ENCODE measurements at places on chromosomes 4 and X.
A peak's percentile ranks its signal among the peaks of the same experiment; 100 is the strongest.

- no peak for DNase-seq
These were observed 78.7 kb upstream of the ZNF518B start for GRCh38 chr4:10535912-10536311.

- DNase-seq: peak; percentile 7
These were observed 508.5 kb downstream of the MID1IP1 start for GRCh38 chrX:39309721-39310152.

GRCh38 chrX:131262738-131263679, 26.1 kb downstream of the IGSF1 start:
- DNase-seq: no peak

- DNase-seq: peak; percentile 27
These were observed 71.3 kb upstream of the PDHA1 start for GRCh38 chrX:19272452-19272851.

DNA sequence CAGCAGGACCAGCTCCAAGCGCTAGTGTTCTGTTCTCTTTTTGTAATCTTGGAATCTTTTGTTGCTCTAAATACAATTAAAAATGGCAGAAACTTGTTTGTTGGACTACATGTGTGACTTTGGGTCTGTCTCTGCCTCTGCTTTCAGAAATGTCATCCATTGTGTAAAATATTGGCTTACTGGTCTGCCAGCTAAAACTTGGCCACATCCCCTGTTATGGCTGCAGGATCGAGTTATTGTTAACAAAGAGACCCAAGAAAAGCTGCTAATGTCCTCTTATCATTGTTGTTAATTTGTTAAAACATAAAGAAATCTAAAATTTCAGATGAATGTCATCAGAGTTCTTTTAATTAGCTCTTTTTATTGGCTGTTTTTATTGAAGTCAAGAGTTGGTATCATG, 186.5 kb downstream of the AR start:
- no peak for DNase-seq

DNA sequence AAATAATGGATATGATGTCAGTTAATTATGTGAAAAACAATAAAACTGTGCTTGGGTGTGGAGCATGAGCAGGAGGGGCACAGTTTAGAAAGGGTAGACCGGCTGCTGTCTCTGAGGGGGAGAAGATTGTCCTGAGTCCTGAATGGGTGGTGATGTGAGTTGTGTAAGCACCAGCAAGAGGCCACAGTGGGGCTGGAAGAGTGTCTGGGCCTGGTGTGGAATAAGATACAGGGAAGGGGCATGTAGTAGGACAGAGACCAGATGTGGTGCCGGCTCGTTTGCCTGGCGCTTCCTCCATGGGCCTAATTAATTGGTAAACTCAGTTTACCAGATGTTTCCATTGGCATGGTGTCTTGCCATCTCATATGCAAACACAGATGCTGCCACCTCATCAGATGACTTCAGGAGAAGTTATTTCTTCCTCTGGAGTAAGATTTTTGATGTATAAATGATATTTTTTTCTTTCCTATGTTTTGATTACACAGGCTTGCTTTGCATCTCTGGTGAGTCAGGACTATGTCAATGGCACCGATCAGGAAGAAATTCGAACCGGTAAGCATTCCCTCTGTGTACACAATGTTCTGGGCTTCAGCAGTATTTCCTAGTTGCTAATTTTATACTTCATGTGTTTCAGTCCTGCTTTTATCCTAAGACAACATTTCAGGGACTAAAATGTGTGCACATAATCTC, 5.1 kb downstream of the MED28 start:
- peak; percentile 36 for DNase-seq

- no peak for DNase-seq
These were observed 34.5 kb upstream of the MAP3K15 start for GRCh38 chrX:19549838-19550237.

DNA sequence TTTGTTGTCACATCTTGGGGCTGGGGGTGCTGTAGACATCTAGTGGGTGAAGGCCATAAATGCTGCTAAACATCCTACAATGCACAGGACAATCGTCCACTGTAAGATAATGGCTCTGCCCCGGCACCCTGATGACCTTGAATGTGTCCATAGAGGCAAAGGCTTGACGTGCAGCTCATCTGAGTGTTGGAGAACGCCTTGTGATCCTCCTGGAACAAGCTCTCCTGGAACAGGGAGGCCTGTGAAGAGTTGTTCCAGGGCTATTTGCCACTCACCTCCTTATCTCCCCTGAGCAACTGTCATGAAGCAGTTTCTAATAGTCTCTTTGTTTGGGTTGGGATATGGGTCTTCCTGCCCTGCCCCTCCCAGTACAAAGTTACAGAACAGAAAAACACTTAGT, 15.2 kb upstream of the PCYT1B start:
- no peak for DNase-seq

- DNase-seq: no peak
These were observed 45.0 kb upstream of the STOX2 start for GRCh38 chr4:183860119-183860518.

- no peak for DNase-seq
These were observed 1664.3 kb downstream of the C4orf33 start for GRCh38 chr4:130760246-130760645.

GRCh38 chrX:128883650-128884049, 639.6 kb downstream of the SMARCA1 start:
- DNase-seq: no peak

DNA sequence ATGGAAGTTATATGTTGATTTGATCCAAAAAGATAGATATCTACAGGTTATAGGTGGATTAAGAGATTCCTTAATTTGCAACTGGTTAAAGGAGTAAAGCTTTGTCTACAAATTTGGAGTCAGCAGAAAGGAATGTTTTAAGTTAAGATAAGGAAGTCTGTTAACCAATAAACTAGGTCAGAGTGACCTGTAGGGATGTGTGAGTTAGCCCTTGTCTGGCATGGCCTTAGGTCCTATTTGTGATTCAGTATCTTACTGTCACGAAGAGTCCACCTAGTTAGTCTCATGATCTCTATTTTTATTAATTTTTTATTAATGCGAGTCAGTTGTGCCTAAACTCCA, 230.8 kb downstream of the INPP4B start:
- peak; percentile 46 for DNase-seq

- no peak for DNase-seq
These were observed 71.8 kb upstream of the MAPK10 start for GRCh38 chr4:86431543-86432116.

DNA sequence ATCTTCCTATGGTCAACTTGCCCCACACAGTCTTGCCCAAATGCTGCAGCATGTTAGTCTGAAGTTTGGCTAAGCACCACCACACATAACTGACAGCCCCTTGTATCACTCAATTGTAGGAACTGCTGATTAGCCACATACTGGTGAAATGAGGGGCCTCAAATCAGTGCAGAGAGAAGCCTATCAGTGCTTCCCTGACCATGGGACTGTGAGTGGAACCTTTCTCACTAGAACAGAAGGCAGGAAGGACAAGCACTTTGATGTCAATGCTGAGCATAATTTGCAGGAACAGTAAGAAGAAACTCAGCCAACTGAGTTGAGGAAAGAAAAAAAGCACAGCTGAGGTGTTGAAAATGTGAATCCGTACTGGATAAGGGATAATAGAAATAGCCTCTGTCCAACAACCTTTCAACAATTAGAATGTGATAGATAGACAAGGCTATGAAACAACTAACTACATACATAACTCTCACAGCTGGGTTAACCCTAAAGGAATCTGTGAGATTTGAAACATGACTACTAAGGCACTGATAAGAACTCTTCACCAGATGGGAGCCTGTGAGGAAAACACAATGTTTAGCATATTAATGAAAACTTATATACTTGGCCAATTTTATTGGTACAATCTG, 136.6 kb upstream of the SH3RF1 start:
- DNase-seq: no peak

GRCh38 chr4:76615999-76616398, 181.0 kb downstream of the SHROOM3 start:
- DNase-seq: no peak

DNA sequence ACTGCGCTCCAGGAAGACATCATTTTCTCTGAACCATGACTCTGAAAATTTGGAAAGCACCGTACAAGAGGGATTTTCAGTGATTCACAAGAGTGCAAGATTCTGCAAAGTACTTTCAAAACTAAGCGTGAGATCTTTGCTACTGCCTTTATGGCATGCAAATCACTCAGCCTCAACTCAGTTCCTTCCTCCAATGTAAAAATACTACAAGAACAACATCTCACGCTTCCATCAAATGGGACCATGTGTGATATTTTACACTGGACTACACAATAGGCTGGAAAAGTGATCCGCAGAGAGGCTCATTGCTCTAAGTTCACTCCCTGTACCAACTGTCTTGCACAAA, 674 bp upstream of the IL15 start:
- no peak for DNase-seq

- DNase-seq: peak; percentile 7
These were observed 220.5 kb upstream of the RPS6KA3 start for GRCh38 chrX:20487227-20487626.

- DNase-seq: peak; percentile 89
These were observed 14.1 kb downstream of the CXCL1 start for GRCh38 chr4:73883306-73883705.

DNA sequence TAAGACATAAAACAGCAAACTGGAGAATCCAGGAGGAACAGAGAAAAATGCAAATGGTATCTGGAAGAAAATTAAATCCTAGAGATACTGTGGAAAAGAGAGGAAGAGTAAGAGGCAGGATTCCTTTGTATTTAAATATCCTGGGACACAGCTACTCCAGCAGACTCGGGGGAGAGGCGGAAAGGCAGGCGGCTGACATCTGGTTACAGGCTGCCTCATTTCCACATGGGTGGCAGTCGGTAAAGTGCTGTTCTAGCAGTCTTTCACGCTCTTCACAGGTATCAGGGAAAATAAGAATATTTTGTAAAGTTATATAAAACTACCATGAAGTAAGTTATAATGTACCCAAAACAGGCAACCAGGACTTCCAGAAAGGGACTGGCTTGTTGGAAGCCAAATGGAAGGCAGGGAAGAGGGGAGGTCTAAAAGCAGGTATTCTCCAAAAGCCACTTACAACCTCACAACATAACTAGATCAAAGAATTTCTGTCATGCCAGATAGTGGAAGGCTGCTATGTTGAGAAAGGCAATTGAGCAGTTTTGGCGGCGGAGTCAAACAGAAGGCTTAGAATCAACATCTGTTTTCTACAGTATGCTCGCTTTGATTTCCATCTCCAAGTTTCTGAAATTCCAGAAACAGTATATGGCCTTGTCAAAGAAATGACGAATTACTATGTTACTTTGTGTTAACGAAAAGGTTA, 1.3 kb upstream of the TIGD2 start:
- no peak for DNase-seq

- no peak for DNase-seq
These were observed 40.1 kb upstream of the SCML1 start for GRCh38 chrX:17697191-17697590.

- DNase-seq: no peak
These were observed 205.7 kb upstream of the BCOR start for GRCh38 chrX:40303256-40304077.

- no peak for DNase-seq
These were observed 11.3 kb upstream of the SLC9B1 start for GRCh38 chr4:103030791-103031190.

GRCh38 chrX:86322913-86323312, 174.7 kb downstream of the DACH2 start:
- DNase-seq: no peak

DNA sequence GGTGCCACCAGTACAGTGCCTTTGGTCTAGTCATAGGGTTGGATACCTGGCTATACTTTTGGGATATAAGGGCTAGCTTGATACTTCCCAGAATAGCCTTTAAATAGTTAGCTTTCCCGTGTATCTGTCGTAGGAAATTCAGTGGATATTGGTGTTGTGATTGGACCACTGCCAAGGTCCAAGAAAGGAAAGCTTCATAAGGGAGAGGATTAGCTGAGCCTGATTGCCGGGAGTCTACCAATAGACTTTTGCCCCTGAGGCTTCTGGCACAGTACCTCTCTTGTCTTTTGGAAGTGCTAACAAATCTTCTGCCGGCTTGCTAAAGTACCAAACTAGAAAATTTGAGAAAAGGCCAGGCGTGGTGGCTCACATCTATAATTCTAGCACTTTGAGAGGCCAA, 350.6 kb downstream of the CHIC1 start:
- DNase-seq: peak; percentile 41

DNA sequence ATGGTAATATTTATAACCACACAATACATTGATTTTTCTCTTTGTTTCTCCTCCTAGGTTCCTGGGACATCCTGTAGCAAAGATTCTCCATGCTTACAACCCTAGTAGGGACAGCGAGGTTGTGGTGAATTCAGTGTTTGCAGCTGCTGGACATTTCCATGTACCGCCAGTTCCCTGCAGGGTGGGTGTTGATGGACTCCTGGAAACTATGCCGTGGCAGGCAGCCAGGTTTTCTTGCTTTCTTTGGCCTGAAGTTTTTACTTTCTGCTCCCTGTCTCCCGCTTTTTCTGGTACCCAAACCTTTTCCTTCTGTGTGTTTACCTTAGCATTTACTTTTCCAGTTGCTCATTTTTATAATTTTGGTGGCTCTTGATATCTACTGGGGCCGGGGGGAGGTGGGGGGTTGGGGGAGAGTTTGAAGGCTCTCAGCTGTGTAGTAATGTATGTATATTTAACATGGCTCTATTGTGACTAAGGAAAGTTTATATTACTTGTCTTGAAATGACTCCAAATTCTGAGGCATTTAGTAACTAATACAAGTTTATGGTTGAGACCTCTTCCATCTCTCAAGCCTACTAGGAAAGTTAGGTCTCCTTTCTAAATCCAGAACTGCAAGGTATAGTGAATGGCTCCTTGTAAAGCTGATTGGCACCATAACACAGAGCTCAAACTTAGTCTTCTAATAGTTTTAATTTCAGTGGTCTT, 89.7 kb downstream of the TMEM131L start:
- peak; percentile 91 for DNase-seq

DNA sequence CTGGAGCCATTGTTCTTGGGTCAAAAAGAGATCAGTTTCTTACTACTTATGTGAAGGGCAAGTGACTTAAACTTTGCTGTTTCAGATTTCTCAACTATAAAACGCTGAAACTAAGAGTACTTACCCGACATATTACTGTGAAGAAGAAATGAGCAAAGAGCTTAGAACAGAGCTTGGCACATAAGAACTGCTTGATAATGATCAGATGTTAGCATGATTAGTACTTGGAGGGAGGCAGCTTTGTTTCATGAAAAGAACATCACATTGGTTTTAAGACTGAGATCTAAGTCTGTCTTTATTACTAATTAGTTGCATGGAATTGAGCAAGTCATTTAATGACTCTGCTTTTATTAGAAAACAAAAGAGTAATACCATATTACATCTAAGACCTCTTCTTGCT, 169.1 kb downstream of the ARHGAP24 start:
- DNase-seq: no peak

GRCh38 chrX:106178826-106179225, 10.7 kb downstream of the PWWP3B start:
- DNase-seq: peak; percentile 46

- DNase-seq: no peak
These were observed 34.2 kb upstream of the ZNF518B start for GRCh38 chr4:10491401-10491800.

All from astrocyte of the spinal cord (primary cell).